Gastrocnemius medialis (tissue), 4 donors: ENCODE measurements at places on chromosomes 4 and X. TPM values are rescaled to one million over a fixed set of nuclear protein-coding genes. Genes with fewer than 3 reads are reported as not detected.

RIPPLY1 gene
- not detected for total RNA-seq

L1CAM gene
- 0.55 TPM for total RNA-seq

DNA sequence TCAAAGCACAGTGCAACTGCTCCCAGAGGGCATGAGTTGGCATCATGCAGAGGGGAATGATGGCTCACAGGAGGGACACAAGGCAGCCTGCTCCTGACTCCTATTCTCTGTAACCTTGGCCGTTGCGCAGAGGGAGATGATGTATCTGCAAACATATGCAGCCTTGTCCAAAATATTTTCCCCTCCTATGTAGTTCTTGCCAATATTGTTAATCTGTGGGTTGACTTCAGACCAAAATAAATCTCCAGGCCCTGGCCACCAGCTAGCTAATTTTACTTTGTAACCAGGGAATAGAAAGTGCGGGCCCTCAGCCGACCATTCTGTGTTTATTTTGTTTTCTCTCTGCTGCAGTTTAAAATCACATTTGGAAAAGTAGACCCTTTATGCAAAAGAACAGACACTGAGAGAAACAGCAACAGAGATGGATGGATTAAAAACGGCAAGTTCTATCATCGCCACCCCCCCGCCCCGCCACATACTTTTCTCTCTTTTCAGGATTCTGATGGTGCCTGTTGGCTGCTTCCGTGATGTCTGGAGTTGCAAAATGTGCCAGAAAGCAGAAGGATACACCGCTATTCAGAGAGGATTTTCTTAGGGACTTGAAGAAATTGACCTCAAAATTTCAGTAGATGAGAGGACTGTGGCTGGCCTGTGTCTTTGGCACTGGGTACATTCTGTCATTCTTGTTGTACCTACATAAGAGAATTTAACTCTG, 185.3 kb upstream of the BCOR start:
- DNase-seq, result no peak

DNA sequence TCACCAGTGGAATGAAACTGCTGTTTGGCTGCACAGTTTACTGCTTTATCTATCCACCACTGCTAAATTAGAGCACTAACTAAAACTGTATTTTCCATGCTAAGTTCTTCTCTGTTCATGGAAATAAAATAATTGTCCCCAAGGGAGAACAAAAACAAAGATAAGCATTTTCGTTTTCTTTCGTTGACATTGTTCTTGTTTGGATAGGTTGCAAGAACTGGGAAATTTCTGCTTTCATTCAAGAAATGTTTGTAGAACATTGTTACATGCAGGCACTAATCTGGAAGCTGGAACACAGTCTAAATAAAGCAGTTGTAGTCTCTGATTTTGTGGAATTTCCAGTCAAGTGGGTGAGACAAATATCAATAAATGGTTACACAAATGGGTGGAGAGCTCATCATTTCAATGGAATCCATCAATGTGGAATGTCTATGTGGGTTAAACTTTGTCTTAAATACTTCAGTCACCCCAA, 5.8 kb upstream of the CXCL8 start:
- DNase-seq, result no peak

DNA sequence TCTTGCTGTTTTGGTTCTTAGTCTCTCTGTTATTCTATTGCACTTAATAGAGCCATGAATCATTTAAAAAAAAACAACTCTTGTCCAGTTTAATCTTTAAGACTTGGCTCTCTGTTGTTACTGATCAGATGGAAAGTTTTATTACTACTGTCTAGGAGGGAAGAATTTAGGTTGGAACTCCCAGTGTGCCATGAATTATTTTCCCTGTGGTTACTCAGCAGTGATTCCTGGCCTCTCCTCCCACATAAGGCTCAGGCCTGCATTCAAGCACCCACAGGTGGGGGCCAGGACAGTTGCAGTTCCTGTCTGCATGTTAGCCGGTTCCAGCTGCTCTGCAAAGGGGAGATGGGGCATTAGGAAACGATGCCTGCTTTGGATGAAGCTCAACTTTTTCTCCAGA, 29.8 kb upstream of the ESX1 start:
- no peak for DNase-seq

DNA sequence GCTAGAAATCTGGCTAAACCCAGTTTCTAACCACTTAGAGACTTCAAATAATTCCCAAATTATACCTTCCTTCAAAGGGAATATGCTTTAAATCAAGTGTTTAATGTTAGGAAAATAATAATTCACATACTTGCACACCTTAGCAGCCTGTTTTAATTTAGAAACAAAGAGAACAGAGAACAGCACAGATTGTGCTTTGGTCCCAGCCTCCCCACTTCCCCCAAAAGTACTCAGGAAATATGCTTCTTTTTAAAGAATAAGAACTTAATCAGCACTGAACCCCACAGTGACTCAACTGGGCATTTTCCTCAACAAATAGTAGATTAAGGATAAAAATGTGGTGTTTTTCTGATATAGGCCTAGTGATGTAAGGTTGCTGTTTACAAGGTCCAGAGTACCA, 295.8 kb downstream of the GBA3 start:
- DNase-seq, result no peak

DNA sequence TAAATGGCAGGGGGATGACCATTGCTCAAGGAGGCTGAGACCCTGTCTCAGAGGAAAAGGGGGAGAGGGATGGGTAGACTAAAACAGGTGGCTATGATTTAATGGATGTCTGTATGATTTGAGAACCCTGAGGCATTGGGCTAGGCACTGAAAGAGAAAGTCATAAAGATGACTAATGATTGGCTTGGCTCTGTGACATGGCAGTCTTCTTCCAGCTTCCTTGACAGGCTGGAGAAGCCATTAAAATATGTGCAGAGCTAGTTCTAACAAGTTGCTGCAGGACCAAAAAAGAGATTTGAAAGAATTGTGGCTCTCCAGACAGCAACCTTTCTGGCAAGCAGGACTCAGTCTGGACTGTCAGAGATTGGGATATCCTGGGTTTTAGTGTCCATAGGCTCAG, 53.6 kb downstream of the AMER1 start:
- no peak for DNase-seq

DNA sequence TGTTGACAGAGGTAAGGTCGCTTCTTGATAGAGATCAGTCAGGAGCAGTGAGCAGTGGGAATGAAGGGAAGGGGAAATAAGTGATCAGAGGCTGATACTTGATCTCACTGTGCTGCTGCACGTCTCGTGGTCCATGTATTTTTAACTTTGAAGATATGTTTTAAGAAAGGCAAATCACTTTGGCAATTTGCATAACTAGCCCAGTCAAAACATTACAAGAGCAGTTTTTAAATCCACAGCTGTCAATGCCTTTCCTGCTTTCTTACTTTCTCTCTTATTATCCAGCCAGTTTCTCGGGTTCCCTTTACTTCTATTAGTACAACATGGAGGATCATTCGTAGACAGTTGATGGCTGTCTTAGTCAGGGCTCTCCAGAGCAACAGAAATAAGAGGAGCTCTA, 472.8 kb downstream of the TMA16 start:
- no peak for DNase-seq

DNA sequence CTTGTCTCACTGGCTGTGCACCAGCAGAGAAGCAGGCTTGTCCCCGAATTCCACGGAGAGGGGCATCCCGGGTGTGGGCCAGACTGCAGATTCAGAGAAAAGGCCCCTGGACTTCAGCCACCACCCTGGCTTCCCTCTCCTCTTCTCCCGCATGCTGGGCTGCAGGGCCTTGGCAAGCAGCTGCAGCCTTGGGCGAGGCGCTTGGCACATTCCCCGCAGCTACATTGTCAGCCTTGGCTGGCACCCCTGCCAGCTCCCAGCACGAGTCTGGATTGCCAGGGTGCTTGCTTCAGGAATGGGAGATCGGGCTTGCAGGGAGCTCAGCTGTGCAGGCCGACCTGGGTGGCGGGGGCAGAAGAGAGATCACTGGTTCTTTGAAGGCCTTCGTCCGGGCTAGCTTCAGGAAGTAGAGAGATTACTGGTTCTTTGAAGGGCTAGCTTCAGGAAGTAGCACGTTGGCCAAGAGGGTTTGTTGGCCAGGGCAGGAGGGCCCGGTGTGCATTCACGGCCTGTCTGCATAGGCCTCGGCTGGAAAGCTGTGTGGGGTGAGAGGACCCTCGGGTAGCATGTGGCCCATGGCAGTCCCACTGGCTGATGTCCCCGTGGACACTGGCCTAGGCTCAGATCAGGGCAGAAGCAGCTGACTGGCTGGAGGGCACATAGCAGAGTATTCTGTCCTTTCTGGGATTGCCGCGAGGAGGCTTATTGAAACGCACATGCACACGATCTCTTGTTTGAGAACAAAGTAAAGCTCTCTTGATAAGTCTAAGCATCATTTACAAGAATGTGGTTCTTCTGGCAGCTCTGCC, 2.7 kb downstream of the ABCD1 start:
- DNase-seq, result peak; percentile 88
